Ammon's horn (tissue), 1 donor: ENCODE measurements at places on chromosomes 3 and 15.

DNA sequence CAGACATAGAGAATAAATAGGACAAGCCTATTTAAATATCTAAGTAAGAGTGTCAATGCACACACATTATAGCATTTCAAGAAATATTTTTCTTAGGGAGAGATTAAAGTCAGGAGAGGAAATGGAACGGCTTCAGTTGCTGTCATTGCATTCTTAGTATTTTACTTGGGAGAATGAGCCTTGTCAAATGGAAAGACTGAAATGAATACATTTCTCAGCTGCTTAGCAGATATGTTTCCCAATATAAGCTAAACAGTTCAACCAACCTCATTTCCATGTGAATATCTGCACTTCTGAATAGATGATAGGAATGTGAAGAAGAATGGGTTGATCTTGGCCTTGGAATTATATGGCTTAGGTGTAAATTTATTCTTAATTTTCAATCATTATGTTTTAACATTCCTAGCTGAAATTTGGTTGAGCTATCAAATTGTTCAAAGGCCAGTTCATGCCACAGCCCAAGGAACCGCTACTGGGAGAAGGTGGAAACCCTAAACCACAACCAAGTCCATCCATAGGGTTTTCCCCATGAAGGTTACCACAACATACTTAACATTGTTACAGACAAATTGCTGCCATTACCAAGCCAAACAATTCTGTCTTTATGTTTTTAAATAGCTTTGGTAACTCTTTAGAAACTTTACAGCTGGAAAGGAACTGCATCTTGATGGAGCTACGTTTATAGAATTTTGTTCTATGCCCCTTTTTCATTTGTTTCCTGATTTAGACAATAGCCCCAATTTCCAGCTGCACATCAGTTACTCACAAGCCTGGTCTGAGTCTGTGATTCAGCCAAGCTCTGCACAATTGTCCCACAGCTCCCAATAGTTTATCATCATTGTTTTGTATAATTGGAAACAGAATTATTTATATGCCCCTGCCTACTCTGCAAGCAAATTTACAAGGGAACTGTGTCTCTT lies 459.6 kb downstream of the MECOM start:
- DNase-seq, result no peak

- DNase-seq, result no peak
These were observed 582.2 kb downstream of the UNC13C start for GRCh38 chr15:54560417-54560816.

GRCh38 chr3:61828184-61828874 lies 267.0 kb downstream of the PTPRG start:
- DNase-seq, result no peak

GRCh38 chr3:171875923-171876412 lies 32.8 kb downstream of the TMEM212 start:
- no peak for DNase-seq

GRCh38 chr15:40930430-40931299 lies 1.5 kb downstream of the DLL4 start:
- DNase-seq, result no peak

- DNase-seq, result no peak
These were observed 15.0 kb downstream of the CACNA2D3 start for GRCh38 chr3:54137311-54137710.

DNA sequence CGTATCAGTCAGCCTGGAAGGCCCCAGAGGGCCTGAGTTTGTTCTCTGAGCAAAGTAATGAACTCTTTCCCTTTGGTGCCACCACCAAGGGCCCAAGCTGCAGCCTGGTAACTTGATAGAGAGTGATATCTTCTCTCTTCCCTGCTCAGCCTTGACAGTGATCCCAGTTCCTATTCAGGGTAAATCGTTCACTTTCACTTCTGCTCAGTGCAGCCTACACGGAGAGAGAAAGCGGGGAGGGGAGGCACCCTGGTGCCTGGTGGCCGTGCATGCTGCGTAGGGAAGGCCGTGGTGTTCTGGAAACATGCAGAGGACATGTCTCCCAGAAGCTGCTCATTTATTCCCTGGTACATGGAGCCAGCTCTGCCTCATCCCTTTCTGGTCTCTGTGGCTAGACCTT lies 54.9 kb downstream of the KIF9 start:
- peak; percentile 68 for DNase-seq

DNA sequence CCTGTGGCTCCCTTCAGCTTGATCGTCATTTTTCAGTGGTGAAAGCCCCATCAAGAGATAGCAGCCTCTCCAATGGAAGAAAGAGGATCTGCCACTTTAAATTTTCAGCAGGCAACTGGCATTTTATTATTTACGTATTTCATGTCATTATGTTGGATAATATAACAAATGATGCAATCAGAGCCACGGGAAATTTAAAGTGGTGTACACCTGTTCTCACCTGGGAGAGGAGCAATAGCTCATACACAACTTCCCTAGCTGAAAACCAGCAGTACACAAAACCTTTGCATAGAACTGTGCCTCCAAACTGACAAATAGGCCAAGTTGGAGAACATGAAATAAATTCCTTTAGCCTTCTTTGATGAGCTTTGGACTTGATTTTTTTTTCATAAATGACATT lies 136.9 kb downstream of the SATB1 start:
- DNase-seq, result no peak

- peak; percentile 25 for DNase-seq
These were observed 10.7 kb upstream of the DHX36 start for GRCh38 chr3:154334973-154335420.

DNA sequence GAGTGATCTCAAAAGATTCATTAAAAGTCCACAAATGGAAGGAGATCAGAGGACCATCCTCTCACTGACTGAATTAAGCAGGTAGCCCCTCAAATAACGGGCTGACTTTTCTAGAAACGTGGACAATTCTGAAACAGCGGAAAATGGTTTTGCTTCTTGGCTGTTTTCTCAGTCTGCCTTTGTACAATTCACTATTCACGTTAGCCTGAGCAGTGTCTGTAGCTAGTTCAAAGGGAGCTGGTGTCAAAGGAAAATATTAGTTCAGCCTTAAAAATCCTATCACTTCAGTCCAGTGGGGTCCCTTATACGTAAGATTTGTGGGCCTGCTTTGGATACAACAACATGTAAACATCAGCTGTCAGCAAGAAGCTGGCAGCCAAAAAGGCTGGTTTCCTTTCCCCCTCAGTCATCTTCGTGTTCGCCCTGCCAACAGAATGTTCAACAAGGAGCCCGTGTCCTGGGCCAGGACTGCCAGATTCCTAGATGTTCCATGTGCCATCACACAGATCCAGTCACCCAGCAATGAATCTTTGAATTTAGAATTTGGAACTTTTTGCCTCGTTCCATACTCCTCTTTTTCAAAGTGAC lies 19.3 kb downstream of the LMCD1 start:
- no peak for DNase-seq

DNA sequence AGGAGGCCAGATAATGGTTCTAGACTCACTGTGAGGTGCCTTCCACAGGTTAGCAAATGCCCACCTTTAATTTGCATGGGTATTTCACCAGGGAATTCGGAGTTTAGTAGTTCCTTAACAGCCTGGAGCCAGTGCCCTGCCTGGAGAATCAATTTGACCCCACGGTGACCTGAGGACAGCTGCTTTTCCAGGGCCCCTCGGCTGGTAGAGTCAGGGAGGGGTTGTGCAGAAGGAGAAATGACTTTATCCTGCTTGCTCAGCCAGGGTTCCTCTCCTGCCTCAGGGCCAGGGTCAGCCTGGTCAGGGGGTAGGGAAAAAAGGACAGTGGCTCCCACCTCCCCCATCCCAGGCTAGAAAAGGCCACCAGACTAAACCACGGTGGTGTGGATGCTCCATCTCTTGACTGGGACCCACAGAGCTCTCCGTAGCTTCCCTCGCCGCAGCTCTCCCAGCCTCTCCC lies 12.0 kb downstream of the DLL4 start:
- no peak for DNase-seq

DNA sequence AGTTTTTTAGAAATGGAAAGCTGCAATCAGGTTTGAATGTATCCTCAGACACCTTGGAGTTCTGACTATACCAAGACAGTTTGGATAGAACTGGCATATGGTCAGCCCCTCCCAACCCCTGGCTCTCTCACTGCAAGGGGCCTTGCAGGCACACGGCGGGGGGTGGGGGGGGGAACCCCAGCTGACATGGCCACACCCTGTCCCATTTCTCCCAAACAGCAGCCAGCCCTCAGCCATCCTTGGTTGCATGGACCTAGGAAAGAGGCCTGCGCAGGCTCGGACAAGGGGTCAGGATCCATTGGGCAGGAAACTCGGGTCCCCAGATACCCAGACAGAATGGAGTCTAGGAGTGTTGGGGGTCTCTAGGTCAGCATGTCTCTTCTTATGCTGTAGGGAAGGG lies 14.5 kb downstream of the CAND2 start:
- DNase-seq, result no peak

DNA sequence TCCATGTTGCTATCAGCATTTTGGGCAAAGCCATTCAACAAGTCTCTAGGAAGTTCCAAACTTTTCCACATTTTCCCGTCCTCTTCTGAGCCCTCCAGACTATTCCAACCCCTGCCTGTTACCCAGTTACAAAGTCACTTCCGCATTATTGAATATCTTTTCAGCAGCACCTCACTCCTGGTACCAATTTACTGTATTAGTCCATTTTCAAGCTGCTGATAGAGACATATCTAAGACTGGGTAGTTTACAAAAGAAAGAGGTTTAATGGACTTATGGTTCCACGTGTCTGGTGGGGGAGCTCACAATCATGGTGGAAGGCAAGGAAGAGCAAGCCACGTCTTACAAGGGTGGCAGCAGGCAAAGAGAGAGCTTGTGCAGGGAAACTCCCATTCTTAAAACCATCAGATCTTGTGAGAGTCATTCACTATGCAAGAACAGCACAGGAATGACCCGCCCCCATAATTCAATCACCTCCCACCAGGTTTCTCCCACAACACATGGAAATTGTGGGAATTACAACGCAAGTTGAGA lies 435.6 kb upstream of the GRM7 start:
- no peak for DNase-seq

GRCh38 chr15:78077053-78077870 lies at the start of gene TBC1D2B:
Gene TBC1D2B, minus strand, starts transcription at chr15:78077711. Its CDS starts 59 bp downstream, at chr15:78077652.
- peak; percentile 69 for DNase-seq

DNA sequence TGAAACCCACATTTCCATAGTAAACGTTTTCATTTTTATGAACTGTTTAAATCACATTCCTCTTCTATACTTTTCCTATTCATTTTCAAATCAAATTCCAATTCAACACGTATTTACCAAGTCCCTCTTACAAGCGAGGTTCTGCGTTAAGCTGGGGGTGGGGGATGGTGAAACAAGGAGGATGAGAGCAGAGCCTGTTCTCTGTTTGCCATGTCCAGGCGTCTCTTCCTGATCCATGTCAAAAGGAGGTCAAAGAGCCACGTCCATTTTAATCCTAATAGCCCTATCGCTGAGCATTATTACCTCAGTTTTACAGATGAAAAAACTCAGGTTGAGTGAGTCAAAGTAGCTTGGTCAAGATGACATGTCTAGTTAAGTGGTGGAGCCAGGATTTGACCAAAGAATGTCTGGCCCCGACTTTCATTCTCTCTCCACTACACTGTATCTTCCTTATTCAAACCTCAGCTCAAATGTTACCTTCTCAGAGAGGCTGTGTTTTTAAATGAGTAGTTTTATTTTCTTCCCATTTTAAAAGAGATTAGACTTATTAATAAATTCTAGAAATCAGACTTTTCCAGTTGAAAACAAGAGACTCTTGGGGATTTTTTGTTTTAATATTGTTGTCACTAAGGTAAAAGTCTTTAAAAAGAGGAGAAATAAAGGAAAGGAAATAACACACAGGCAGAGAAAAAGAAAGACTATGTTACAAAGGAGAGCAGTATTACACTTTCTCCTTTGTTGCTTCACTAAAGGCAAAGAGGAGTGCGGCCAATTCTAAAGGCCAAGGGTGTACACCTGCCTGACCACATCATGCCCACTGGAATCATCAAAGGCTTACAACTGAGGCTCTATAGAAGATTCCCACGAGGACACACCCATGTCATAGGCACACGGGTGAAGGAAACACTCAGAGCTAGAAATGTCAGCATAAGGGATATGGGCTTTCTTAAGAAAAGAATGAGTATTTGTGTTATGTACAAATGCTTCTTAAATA lies 42.4 kb downstream of the MYO5A start:
- peak; percentile 66 for DNase-seq
